Stimulated activated CD4-positive, alpha-beta T cell treated with anti-CD3 and anti-CD28 coated beads, Interleukin-15, amount 100 ng/mL, for 48 hours (primary cell): ENCODE measurements at places on chromosomes 7 and 10.

- DNase-seq: no peak
Observed at GRCh38 chr10:111887266-111887665, 296.3 kb downstream of the GPAM start.

DNA sequence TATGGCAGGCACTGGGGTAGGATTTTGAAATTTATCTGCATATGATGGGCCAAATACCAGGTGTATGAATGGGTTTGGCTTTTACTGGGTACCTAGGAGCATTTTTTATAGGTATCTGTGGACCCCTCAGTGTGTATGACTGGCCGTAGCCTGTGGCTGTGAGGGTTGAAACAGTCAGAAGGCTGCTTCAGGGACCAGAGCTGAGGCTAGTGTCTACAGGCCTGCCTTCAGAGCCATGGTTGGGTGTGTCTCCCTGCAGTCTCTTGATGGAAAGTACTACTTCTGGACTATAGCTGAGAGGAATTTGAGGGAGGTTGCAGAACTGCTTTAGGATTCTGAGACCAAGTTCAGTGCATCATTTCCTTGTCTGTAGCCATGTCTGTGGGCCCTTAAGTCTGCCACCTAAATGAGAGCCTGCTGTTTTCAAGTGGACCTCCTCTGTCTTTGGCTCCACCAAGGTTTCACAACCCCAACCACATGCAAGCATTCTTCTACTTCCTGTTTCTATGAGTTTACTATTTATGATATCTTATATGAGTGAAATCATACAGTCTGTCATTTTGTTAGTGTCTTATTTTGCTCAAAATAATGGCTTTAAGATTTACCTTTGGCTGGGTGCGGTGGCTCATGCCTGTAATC lies 19.9 kb upstream of the ZNF138 start:
- DNase-seq: no peak

DNA sequence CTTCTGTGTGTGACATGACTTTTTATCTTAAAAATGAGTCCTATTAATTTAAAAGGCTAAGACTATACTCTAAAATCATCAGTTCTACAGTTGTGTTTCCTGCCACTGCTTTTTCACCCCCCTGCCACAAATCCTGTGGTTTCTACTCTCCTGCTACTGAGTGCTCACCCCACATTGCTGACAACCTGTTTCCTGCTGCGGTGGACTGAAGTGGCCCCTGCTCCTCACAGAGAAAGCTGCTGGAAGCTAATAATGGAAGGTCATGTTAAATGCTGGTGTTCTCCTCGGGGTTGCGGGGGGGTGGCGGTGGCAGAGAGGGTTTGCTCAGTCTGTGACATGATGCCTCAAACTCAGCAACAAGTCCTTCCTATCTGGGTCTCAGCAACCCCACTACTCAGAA lies 113.2 kb upstream of the INHBA start:
- no peak for DNase-seq

DNA sequence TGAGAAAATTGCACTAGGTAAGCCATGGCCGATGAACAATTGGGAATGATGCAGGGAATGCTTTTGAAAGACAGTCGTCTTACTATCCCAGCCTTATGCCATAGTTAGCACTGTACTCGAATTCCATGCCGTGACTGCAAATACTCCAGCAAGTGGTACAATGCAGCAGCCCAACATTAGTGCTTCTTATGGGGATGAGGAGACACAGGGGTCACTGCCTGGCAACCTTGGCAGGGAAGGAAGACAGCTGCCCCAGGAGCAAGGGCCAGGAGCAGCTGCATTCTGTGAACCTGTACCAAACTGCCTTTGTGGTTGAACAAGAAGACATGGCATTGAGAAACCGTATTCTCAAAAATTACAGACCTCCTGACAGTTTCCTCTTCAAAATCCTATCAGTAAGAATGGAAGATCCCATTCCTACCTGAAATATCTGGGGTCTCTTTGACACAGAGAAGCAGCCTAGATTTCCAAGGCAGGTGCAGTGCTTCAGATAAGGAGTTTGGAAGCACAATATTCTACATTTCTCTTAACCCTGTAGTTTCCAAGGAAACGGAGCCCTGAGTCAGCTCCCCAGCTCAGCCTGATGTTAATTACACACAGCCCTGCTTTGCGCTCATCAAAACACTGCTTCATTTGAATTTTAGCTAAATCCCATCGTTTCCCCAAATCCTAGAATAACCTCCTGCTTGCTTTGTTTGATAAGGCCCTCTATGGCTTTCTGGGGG lies 49.0 kb upstream of the FRMD4A start:
- DNase-seq: no peak

DNA sequence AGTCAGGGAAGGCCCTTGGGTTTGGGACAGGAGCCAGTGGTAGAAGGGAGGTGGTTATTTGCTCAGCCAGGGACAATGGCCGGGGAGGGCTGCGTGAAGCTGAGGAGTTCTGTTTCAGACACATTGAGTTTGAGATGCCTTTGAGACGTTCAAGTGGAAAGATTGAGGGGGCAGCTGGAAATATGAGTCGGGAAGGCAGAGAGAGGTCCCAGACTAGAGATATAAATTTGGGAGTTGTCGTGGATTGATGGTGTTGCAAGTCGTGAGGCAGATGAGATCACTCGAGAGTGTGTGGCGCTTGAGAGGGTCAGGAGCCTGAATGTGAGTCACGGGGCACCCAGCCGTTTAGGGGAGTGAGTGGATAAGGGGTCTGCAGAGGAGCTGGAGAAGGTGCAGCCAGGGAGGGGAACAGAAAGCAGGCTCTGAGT lies 73.3 kb downstream of the ZMIZ1 start:
- no peak for DNase-seq

DNA sequence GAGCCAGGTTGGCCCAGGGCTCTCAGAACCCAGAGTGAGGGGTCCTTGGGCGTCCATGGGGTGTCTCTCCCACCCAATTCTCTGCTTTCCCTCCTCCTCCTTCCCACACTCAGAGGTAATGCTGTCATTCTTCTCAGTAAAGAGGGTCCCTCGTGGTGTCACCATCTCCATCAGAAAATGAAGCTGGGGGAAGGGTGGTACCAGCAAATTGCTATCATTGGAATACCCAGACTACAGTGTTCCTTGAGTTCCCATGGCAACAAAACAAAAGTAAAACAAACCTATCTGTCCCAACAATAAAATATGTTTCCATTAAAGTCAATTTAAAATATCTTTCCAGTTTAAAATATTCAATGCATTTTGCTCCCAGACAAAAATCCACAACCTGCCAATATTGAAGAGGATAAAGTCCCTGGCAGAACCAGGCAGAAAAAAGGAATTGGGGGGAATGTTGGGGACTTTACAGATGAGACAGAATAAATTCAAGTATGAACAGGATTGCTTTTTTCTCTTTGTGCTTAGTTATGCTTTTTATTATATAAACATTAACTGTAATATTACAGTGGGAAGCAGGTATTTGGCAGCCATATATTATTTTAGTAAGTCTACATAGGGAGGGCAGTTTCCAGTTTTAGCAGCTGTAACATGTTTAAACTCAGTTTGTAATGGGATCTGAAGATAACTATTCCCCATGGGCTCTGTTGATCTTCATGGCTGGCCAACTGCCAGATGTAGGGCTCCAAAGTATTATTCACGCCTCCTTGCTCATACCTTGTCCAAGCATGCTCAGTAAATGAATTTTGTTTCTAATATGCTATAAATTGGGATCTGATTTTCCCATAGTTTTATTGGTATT lies 182.1 kb downstream of the ARID5B start:
- DNase-seq: no peak

DNA sequence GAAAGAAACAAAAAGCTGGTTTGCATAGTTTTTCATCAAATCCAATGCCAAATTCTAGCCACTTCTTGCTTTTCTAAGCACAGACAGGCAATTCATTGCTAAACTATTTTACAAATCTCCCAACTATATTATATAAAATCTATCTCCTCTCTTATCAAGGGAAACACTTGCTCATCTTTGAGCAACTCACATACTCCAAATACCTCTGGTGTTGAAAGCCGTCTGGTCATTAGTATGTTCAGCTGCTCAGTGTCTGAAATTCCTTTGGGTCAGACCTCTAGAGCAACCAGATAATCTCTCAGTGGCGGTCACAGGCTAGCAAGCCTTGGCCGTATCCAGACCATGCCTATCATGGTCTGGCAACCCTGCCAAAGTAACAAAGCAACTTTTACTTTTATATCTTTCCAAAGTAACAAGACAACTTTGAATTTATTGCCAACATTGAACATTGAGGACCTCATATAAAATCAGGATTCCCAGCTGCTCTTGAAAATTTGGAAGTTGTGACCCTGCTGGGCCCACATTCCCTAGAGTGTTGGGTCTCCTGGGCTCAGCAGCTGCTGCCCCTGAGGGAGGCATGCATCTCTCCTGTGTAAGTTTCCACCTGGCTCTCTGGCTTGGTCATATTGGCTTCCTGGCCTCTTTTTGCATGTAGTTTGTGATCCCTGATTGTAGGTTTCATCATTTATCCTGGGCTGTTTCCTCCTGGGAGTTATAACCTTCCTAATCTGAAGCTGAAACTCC lies 56.8 kb upstream of the LANCL2 start:
- no peak for DNase-seq

DNA sequence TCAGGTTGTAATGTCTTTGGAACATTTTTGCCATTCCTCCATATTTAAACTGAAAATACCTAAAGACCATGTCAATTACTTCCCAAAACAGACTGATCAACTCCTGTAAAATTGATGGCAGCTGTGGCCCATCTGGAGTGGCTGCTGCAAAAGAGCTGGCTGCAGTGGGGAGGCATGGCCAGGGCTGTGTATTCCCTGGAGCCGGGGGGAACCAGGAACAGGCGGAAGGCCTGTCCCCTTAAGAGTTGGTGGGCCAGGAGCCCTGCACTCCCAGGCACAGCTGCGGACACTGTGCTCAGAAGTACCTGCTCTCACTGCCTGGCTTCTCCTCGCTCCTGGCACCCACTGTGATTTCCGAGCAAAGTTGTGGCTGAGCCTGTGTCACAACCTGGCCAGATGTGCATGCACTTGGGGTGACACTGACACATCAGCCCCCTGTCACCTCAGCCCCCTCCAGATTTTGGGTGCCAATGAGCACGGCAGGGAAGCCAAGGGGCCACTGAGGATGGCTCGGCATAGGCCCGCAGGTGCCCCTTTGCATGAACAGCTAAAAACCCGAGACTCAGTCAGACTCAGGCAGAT lies 116.1 kb downstream of the DGKB start:
- DNase-seq: no peak

- DNase-seq: no peak
Observed at GRCh38 chr7:19851504-19851903, 78.1 kb upstream of the TMEM196 start.

DNA sequence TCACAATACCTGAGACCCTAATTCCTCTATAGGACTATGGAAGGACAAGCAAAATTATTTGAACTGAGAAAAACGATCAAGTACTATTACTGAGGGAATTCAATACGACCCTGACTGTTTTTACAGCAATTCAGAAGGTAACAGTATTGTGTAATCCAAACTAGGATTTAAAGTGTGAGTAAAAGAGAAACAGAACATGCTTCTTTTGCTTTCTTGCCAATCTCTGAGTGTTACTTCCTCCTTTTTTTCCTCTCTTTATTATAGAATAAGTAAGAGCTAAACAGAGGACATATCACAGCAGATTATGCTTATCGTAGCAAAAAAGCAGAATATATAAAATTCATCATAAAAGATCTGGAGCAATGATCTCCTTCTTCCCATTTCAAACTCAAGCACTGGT lies 292.1 kb downstream of the THSD7A start:
- DNase-seq: no peak

GRCh38 chr10:24958721-24959381 lies 6.4 kb upstream of the PRTFDC1 start:
- DNase-seq: no peak

- DNase-seq: no peak
Observed at GRCh38 chr10:101415884-101416283, 61.9 kb downstream of the BTRC start.

DNA sequence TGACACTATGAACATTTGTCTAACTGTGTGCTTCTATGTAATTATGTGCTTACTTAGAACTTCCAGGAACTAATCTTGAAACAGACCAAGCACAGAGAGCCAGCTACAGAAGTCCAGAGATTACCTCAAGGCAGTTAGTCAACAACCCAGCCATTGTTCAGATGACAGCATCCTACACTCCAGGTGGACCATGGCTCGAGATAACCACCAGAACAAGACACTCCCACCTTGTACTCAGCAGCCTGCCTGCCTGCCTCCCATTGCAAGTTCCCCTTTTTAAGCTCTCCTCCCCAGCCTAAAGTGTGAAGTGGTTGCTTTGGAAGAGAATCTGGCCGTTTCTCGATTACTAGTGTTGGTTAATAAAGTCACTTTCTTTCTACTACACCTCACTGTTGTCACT lies 1080.6 kb upstream of the LRRN3 start:
- no peak for DNase-seq

DNA sequence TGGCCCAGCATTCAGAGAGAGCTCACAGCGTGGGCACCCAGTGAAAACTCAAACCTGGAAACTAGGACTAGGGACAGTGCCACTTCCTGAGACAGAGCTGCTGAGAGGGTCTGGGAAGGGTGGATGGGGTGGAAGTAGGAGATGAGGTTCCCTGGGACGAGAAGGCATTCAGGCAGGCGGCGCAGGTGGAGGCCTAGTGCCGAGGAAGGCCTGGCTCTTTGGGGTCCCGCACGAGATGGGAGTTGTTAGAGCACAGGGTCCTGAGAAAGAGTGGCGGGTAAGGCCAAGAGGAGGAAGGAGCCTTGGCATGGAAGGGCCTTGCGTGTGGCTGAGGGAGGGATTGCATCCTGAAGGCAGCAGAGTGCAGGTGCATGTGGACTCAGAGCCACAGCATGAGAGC lies 129.8 kb upstream of the SH2B2 start:
- DNase-seq: no peak

DNA sequence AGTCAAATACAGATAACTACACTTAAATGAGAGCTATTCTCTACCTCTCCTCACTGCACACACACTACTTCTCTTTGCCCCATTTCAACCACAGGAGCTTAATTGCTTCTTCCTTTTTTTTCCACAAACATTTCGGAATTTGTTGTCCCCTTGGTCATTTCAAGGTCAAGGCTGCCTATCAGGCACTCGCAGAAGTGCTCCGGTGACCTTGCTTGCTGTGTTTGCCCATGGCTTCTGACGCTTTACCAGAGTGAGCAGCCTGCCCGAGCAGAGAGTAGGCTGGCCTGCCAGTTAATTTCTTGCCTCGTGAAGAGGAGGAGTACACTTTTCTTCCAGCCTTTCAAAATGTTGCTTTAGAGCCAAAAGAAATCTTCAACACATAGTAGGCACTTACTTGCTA lies 297.1 kb upstream of the LRGUK start:
- DNase-seq: no peak

GRCh38 chr7:5997210-5997808 lies 11.5 kb downstream of the PMS2 start:
- DNase-seq: no peak

- DNase-seq: no peak
Observed at GRCh38 chr7:107860279-107860961, 30.6 kb upstream of the DLD start.
